ENCODE measurements at places on chromosomes 11 and 22.

DNA sequence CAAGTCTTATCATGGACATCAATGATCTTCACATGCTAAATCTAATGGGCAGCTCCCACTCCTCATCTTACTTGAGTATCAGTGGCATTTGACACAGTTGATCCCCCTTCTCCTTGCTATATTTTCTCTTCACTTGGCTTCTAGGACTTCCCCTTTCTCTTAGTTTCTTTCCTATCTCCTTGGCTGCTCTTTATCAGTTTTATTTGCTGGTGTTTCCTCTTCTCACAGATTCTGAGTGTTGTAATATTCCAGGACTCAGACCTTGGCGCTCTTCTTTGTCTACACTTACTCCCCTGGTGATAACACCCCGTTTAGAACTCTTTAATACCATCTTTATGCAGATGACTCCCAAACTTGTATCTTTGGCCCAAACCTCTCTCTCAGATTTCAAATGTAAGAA lies 33.9 kb upstream of the RASSF10 start:
- DNase-seq, result no peak

GRCh38 chr11:72787216-72788104 lies 6.4 kb downstream of the STARD10 start:
- no peak for DNase-seq

GRCh38 chr22:22609291-22609690 lies 35.1 kb upstream of the GGTLC2 start:
- DNase-seq, result no peak

- DNase-seq, result no peak
Measured at GRCh38 chr11:117832511-117832910, 8.0 kb upstream of the FXYD2 start.

Data from naive thymus-derived CD4-positive, alpha-beta T cell (primary cell).